Kasumi-1 (cell line): ENCODE measurements at places on chromosomes 4 and X.
A peak's percentile ranks its signal among the peaks of the same experiment; 100 is the strongest.

DNA sequence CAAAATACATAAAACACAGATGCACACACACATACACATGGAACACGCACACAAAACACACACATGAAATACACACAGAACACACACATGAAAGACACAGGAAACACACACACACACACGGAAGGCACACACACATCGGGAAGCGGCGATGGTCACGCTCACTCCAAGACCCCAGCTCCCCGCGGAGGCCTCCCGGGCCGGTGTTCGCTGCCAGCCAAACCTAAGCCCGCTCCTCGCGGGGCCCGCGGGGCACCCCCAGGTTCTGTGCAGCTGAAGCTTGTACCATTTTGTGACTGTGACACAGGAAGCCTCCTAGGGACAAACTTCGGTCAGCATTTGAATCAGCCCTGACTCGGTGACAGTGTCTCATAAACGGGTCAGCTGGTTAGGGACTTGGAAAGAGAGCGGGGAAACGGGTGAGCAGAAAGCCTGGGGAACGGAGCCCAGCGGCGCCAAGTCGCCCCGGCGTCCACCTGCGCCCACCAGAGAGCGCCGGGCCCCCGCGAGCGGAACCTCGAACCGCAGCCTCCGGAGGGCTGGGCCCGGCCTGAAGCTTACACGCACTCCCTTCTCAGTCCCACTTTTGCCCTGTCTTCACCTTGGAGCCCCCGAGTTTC lies 32.1 kb downstream of the F11 start:
- DNase-seq, result no peak

- no peak for DNase-seq
Measured at GRCh38 chr4:130146773-130147172, 1050.8 kb downstream of the C4orf33 start.

DNA sequence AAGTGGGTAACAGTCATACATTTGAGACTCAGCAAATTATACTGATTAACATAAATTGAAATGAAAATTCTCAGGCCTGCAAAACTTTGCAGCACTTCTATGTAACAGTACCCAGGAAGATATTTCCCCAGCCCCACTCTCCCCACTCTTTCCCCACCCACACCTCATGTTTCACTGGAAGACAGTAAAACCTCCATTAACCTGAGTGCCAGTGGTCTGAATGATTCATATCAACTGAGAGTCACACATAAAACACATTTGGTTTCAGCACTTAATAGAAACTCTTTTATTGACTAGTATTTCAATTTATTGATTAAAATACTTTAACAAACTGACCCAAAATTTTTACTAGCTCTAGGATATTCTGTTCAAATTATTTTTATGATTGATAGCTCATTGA lies 6.9 kb downstream of the CXCL6 start:
- no peak for DNase-seq

DNA sequence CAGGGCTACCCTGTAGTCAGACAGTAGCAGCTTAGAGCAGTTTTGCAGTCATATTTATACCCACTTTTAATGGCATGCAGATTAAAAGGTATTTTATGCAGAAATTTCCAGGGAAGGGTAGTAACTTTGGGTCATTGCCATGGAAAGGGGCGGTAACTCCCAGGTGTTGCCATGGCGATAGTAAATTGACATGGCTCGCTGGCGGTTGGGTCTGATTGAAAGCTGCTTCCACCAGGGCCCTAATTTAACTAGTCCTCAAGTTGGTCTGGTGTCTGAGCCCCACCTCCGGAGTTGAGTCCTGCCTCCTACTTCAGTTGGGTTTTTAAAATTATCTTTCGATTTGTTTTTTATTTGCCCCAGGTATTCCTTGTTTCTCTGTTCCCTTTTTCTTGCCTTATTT lies 70.1 kb downstream of the NAA11 start:
- no peak for DNase-seq

DNA sequence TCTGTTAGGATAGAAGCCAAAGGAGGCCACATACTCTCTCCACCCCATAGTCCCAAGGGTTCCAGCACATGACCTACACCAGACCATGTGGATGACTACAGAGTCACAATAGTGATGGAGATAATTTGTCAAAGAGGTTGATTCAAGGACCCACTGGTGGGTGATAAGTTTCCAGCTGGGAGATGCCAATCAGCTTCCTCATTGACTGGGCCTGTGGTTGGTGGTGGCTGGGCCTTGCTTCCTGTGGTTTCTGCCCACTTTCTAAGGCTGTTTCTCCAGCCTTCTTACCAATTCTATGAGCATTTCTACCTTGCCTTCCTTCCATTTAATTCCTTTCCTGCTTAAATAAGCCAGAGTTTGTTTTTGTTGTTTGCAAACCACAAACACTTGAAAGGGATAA lies 95.5 kb upstream of the CPEB2 start:
- peak; percentile 41 for DNase-seq

- DNase-seq, result no peak
Measured at GRCh38 chr4:176484301-176484984, 164.7 kb downstream of the SPCS3 start.

DNA sequence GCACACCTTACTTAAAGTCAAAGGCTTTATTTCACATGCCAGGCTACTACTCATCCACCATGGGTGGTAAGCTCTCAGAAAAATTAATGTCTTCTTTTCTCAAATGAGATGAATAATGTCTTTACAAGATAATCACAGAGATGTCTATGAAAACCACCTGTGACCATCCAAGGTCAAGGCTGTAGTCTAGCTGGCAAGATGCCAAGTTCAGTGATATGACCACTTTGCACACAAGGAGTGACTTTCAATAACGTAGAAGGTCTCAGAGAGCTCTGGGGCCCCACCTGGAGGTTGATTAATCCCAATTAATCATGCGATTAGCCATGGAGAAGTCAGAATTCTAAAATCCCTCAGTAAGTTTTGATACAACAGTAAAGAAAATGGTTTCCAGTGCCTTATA lies 20.5 kb downstream of the ANOS1 start:
- DNase-seq, result no peak

DNA sequence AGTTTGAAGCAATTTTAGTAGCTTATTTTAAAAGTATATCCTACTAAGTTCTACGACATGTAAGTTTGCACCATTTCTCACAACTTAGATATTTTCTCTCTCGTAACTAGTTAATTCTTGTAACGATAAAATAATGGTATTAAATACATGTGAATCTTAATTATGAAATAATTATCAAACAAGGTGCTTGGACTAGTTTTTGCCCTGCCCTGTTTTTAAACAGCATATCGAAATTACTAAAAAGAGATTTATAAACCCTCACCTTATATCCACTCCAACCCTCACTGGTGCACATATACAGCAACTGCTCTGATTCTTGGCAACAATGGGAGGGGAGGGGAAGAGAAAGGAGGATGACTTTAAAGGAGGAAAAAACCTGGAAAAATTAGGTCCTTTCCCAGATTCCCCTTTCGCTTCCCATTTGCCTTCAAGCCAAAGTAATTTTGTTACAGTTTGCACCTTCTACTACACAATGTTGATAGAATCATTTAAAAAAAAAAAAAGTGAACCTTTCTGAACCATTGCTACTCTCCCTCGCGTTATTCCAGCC lies 820 bp upstream of the MAB21L2 start:
- no peak for DNase-seq

DNA sequence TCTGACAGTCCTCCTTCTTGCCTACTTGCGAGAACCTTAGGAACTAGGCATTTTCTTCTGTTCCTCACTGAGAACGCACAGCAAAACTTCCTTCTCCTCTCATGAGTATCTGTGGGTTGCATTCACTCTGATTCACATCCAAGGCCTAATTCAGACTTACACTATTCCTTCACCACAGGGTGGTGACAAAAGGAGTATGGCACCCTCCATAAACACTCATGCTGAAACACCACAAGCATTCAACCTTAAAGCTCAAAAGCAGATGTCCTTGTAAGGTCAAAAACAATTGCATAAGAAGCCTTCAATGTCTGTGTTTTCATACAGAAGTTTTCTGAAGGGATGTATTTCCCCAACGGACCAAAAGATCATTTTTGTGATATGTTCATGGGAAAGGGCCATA lies 147.3 kb downstream of the CORIN start:
- DNase-seq, result no peak

DNA sequence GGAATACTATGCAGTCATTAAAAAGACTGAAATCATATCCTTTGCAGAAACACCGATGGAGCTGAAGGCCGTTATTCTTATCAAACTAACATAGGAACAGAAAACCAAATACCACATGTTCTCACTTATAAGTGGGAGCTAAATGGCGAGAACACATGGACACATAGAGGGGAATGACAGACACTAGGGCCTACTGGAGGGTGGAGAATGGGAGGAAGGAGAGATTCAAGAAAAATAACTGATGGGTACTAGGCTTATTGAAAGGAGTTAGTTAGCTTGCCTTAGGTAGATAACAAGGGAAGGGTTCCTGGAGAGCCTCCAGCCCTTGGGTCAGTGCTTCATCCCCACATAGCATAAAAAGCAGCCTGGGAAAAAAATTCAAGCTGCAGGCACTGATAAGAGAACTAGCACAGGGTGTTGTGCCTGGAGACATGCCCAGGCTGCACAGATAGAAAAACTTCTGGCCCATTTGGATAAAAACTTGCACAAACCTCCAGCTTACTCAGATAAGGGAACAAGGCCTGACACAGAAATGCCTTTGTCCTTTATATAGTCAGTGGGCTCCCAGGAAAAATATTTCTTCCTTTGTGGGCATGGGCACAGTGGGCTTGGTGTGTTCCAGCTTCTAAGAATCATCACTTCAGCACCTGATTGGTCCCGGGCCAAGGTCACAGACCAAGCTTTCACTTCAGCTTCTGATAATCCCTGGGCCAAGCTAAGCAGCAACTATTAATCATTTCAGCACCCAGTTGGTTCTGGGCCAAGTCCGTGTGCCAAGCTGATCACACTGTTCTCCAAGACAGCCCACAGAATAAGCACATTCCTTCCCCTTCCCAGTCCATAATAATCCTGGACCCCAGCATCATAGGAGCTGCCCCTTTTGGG lies 23.1 kb upstream of the PWWP3B start:
- DNase-seq, result no peak

DNA sequence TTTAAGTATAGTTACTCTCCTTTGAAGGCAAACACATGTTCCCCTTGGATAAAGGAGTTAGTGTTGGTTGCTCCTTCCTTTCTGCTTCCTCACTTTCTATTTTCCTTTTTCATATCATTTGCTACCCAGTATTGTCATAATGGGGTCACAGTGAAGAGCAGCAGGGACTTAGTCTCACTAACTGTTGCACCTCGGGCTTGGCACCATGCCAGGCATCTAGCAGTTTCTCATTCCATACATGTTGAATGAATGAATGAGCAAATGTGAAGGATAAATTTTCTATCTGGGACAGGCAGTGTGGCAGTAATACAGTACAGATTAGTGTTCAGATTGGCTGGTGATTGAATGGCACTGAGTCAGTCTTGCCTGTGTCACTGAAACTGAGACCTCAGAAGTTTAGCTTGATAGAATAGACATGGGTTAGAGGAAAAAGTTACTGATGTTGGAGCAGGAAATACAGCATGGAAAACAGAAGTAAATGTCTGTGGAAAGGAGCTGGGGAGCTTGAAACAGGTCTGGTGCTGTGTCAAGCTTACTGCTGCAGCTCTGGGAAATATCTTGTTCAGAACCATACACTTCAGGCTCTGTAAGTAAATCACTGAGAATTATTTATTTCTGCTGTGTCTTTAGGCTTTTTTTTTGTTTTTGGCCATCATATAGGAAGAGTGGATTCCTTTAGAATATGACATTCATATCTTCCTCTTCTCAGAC lies 55.8 kb upstream of the PITX2 start:
- DNase-seq, result no peak

DNA sequence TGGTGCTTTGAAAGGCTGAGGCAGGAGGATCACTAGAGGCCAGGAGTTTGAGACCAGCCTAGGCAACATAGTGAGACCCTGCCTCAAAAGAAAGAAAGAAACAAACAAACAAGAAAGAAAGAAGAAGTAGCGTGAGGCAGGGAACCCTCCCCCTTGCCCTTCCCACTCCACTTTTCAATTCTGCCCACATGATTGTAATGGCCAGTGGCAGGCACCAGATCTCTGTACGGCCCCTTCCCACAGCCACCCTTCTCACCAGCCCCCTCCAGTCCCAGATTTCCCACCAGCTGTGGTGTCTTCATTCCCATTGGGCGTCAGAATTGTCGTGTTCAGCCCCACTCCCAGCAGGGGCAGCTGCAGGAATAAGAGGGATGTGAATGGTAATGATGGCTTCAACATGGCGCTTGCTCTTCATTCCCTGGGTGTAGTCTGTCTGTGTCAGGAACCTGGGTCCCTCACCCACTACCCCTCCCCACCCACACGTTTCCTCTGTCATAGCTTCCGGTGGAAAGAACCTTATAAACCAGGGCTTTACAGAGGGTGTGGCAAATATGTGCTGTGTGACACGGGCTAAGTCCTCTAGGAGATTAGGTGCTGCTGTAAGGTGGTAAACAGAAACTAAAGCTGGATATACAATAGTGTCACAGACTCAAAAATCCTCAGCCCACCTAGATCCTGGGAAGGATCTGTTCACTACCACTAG lies at the start of gene IL2RG:
Gene IL2RG (minus strand): TSS at position 437 of the 703 bp plus-strand sequence. CDS start 38 bp downstream, at position 399.
- DNase-seq, result peak; percentile 61

DNA sequence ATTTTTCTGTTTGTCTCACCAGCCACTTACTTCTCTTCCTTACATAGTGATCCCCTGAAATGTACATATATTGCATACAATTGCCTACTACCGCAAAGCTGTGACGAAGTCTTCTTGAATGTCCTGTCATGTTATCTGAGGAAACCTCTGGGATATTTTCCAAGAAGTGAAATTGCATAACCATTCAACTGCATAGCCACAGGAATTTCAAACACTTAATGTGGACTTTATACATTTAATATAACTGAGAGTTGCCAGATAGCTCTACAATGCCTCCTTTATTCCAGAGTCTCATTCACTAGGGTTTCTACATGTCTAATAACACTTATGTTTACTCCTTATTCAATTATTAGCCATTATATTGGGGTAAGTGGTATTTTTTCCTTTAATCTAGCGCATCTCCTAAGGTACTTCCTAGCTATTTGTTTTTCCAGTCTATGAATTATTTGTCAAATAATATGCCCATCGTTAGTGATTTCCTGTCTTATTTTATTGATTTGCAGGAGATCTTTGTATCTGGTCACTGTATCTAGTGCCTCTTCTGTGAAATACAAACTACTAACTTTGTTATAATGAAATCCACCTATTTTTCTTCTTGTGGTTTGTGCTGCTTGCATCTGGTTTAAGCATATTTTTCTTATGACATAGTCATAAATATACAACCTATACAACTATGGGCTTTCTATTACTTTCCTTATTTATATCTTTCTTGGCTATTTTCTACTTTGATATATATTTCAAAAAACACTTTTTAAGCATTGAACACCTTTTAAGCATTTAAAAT lies 69.2 kb upstream of the GRID2 start:
- DNase-seq, result no peak

DNA sequence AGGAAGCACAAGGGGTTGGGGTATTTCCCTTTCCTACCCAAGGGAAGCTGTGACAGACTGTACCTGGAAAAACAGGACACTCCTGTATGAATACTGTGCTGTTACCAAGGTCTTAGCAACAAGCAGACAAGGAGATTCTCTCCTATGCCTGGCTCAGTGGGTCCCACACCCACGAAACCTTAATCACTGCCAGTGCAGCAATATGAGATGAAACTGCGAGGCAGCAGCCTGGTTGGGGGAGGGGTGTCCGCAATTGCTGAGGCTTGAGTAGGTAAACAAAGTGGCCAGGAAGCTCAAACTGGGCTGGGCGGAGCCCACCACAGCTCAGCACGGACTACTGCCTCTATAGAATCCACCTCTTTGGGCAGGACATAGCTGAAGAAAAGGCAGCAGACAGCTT lies 197.7 kb downstream of the INPP4B start:
- DNase-seq, result no peak

GRCh38 chr4:61248705-61249104 lies 48.6 kb downstream of the ADGRL3 start:
- DNase-seq, result no peak
